ENCODE measurements at places on chromosomes 1 and 21.

DNA sequence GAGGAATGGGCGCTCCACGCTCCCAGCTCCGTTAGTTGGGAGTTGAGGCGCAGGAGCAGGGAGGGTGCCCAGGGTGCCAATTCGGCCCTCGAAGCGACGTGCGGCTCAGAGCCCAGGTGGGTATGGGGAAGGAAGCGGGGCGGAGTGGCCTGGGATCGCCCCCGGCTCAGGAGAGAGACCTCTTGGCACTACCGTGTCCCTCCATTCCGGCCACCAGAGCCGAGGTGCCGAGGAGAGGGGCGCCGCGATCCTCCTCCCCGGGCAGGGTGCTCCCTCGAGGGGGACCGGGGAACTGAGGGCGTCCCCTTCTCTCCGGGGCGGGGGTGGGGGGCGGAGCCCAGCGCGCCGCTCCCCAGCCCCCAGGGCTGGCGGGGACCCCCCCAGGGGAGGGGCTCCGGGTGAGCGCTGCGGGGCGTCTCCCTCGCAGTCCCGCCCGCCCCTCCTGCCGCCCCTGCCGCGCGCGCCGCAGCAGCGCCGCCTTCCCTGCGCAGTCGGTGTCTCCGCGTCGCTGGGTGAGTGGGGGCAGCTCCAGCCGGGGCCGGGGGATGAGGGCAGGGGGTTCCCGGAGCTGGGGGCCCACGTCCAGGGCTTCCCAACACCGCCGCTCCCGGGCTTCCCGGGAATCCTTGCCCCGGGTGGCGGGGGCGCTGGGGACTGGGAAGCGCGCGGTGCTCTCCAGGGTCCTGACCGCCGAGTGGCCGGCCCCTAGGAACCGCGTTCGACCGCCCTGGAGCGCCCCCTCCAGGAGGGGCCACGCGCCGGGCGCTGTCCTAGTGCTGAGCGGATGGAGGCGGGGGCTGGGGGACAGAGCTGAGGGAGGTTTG lies at the start of gene HPCA:
Gene HPCA, plus strand, starts transcription at position 488 of the 824 bp plus-strand sequence. CDS start 2,408 bp downstream, outside the sequence.
- peak; percentile 12 for DNase-seq

DNA sequence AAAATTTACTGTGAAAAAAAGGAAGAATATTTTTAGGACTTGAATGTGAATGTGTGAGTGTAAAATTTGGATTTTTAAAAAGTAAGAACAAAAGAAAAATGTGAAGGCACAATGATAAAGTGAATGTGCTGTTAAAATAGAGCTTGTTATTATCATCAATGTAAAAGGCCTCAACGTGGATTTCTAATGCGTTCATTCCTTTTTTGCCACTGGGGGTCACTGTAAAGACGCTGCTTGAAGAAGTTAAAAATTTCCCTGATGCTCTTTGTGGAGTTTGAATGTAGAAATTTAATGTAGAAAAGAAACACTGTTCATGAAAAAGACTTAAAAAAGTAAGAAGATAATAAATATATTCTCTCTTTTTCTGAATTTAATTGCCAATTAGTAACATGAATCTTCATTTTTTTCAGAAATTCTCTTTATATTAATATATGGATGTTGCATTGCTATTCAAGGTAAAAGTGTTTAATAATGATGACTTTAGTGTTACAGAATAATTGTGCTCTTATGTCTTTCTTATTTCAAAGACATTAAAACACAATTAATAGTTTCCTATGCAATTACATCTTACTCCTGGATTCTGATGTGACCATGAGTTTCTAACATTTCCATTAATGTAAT lies 161.5 kb downstream of the DNM3 start:
- DNase-seq: peak; percentile 11

GRCh38 chr1:244104309-244105060 lies 53.4 kb downstream of the ZBTB18 start:
- no peak for DNase-seq

- DNase-seq: no peak
These were observed 15.0 kb upstream of the ZMYM6 start for GRCh38 chr1:35046730-35047129.

GRCh38 chr1:83735526-83735925 lies 263.4 kb downstream of the TTLL7 start:
- no peak for DNase-seq

DNA sequence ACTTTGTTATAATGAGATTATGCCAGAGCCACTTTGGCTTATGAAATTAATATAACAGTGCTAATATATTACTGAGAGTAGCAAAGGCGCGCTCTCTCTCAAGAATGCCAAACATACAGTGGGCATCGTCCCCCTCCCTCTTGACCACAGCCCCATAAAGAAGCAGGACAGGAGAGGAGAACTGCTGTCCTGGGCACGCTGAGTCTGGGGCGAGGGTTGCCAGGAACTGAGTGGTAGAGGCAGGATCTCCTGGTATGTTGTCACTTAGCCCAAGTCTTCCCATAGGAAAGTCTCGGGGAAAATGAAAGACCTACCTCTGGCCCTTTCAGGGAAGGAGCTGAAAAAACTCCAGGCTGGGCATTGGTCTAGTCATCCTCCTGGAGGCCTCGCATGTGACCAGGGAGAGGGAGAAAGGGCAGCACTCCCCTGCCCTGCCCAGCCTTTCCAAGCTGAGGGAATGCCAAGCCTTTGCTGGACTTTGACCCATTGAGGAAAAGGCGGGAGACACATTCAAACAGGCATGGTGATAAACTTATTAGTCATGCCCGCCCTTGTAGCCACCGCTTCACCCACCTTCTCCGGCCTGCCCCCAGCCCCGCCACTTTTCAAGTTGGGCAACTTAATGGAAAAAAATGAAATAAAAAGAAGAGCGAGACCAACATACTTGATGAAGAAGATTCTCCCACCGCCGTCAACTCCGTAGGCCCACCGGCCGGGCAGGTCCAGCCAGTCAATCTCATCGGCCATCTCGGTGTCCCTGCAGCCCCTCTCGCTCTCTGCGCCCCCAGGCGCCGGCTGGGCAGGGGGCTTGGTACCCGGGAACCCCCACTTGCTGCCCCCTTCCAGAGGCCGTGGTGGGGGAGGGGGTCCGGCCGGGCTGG lies 17.4 kb upstream of the PLEKHA6 start:
- no peak for DNase-seq

DNA sequence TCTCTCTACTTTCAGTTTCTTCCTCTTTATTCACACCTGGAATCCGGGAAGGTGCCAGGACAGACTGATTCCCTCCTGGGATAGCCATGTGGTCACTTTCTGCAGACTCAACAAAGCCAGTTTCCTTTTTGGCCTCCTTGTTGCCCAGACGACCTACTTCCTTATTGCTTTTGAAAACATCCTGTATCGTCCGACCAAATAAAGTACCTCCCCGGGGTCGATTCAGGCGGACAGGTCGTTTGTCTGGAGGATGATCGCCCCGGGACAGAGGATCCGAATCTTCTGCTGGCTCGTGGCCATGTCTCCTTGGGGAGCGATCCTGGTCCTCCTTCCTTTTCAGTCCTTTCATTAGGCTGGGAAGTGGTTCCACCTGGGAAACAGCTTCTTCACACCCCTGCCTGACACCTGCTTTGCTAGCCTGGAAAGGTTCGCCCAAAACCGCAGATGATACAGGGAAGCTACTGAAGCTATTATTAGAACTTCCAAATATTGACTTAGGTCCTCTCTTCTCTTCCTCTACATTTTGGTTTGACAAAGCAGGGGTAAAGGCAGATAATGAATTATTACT lies 1.2 kb downstream of the MCM3AP start:
- DNase-seq: no peak

GRCh38 chr1:166087734-166088571 lies 78.8 kb downstream of the FAM78B start:
- DNase-seq: no peak

Measured in T-cell (primary cell).